Hindlimb muscle (tissue), 1 donor: ENCODE measurements at places on chromosomes 1 and 21. TPM values are rescaled to one million over a fixed set of nuclear protein-coding genes. Genes with fewer than 3 reads are reported as not detected.

The KRTAP20-4 gene
- not detected for polyA plus RNA-seq

The SLC1A7 gene
- 0.41 TPM for polyA plus RNA-seq

GRCh38 chr1:1157914-1158710, 15.6 kb upstream of the TTLL10 start:
- DNase-seq, result peak; percentile 43

GRCh38 chr1:30707412-30708360, 15.7 kb downstream of the MATN1 start:
- DNase-seq, result peak; percentile 72

DNA sequence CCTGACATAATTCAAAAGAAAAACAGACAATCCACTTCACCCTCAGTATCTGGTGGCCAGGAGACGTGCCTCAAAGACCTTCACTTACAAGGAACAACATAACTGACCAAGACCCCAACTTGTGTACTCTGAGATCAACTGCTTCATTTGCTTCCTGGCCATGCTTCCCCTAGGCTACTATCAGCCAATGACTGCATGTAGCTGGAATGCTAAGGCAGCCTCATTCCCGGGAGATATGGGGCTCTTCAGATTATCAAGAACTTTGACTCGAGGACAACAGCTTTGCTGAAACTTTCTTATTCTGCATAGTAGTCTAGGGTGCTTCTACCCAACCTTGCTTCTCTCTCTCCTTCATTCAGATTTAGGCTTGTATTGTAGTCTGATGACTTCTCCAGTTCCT, 11.7 kb upstream of the UCK2 start:
- no peak for DNase-seq

DNA sequence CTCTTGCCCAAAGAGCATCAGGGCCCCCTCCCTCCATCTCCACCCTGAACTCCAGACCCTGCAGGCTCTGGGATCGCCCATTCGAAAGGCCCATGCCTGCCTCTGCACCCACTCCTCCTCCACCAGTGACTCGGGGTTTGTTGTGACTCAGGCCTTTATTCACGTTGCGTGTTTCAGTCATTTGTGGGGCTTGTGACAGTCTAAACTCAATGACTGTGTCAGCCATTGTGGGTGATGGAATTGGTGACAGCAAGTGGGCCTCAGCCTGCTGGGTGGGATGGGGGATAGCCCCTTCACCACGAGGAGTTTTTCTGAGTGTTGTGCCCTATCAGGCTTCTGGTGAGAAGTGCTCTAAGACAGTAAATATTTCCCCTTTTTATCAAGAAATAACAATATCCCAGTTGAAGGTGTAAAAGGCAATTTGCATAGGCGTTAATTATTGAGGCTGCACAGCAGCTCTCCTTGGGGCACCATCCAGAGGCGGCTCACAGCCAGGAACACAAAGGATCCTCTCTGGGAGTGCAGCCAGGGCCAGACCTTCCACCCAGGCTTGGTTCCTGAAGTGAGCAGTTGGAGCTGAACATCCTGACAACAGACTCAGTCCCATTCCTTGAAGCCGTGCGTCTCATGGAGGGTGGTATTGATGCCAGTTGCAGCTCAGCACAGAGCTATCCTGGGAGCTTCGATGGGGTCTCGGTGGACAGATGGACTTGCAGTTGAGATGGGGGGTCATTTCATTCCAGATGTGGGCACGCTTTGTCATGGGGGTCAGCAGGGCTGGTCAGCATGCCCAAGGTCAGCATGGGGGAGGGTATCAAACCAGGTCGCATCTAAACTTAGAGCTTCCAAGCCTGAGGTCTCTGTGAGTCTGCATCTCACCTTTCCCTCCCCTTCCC, 135.6 kb upstream of the CACNA1E start:
- DNase-seq, result no peak

GRCh38 chr1:36440646-36441045, 9.6 kb downstream of the OSCP1 start:
- no peak for DNase-seq
